ENCODE measurements at places on chromosomes 1 and 21. TPM values are rescaled to one million over a fixed set of nuclear protein-coding genes. Genes with fewer than 3 reads are reported as not detected.

The TPM3 gene
- total RNA-seq: 370 TPM

The B3GALT5 gene
- under 0.01 TPM for total RNA-seq

The KIAA1614 gene
- 9.2 TPM for total RNA-seq

The SLC9C2 gene
- total RNA-seq: not detected

Data from bronchus fibroblast of lung (primary cell).